ENCODE measurements at places on chromosomes 16 and 17. TPM values are rescaled to one million over a fixed set of nuclear protein-coding genes. Genes with fewer than 3 reads are reported as not detected.
A peak's percentile ranks its signal among the peaks of the same experiment; 100 is the strongest.

DNA sequence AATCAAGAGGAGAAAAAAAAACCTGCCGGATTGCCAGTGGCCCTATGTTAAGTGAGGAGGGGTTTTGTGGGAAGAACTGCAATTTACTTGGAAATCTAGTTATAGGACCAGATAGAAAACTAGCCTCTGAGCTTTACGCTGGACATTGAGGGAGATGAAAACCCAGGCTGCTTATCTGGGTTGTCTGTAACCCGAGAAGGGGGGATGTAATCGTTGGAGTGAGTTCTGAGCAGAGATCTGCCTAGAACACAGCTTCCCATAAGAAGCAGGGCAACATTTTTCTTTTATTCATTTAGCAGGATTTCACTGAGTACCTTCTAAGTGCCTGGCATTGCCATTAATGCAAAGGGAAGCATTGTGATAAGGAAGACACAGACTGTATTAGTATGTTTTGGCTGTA lies 70.6 kb downstream of the KATNIP start:
- H3K27me3 ChIP-seq, result no peaks in the 10 kb centered on the region
- H3K27ac ChIP-seq, result no peak overlapping the region
- H3K36me3 ChIP-seq, result no peaks in the 10 kb centered on the region
- DNase-seq, result no peak

DNA sequence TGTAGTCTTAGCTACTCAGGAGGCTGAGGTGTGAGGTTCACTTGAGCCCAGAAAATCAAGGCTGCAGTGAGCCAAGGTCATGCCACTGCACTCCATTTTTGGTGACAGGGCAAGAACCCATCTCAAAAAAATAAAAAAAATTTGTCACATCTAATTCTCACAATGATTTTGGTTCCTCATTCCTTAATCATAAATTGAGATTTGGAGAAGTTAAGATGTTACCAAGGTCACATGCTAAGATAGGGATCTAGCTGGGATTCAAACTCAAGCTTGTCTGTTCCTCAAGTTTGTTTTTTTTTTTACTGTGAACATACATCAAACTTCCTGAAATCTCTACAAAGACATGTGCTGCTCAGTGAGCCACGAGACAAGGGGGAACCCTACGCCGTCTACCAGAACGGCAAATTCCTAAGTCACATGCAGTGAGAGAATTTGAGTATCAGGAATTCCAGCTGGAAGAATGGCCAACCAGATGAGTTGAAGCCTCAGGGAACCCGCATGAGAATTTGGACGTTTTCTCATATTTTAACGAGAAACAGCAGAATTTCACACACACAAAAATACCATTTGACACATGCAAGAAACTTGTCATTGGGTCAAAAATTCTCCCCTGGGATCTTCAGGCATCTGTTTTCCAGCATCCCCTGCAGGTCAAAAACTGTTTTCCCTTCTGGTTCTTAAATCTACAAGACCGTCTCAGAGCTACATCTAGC lies 414.1 kb upstream of the GOT2 start:
- DNase-seq, result no peak
- H3K27me3 ChIP-seq, result no peaks in the 10 kb centered on the region
- no peak overlapping the region for H3K4me3 ChIP-seq
- no peaks in the 10 kb centered on the region for H3K36me3 ChIP-seq
- peak overlapping the region; percentile 14 for H3K27ac ChIP-seq
- H3K4me1 ChIP-seq, result no peaks in the 10 kb centered on the region

DNA sequence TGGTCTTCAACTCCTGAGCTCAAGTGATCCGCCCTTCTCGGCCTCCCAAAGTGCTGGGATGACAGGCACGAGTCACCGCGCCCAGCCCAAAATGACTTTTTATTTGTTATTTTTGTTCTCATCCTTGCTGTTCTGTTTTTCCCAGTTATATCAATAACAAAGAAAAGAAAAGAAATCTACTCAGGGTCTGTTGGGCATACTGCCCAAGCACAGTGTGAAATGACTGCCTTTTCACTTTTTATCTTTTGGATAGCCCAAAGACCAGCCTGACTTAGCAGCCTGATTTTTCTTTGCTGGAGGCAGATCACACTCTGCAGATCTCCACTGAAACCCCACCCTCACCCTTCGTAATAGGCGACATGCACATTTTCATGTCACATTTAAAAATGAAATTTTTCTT lies 493.2 kb downstream of the MAF start:
- DNase-seq, result no peak
- no peaks in the 10 kb centered on the region for H3K36me3 ChIP-seq

ABCC3 gene
- 31.7 TPM for total RNA-seq

GRCh38 chr17:49393491-49394255 lies 21.0 kb downstream of the PHB1 start:
- no peak overlapping the region for H3K27ac ChIP-seq
- H3K36me3 ChIP-seq, result no peaks in the 10 kb centered on the region
- peaks cover 47% of the 10 kb centered on the region for H3K4me1 ChIP-seq
- no peaks in the 10 kb centered on the region for H3K27me3 ChIP-seq
- no peak for DNase-seq

TVP23B gene
- total RNA-seq, result 35.1 TPM

- H3K27me3 ChIP-seq, result no peaks in the 10 kb centered on the region
- peaks cover 22% of the 10 kb centered on the region for H3K4me1 ChIP-seq
- no peak overlapping the region for H3K27ac ChIP-seq
- no peak for DNase-seq
- H3K4me3 ChIP-seq, result no peak overlapping the region
These were observed 4.3 kb upstream of the CPSF4L start for GRCh38 chr17:73265646-73266640.

- no peaks in the 10 kb centered on the region for H3K27me3 ChIP-seq
- H3K36me3 ChIP-seq, result peaks cover 65% of the 10 kb centered on the region
- H3K4me3 ChIP-seq, result no peak overlapping the region
- H3K27ac ChIP-seq, result no peak overlapping the region
- H3K4me1 ChIP-seq, result peaks cover 39% of the 10 kb centered on the region
These were observed 59.7 kb downstream of the IL21R start for GRCh38 chr16:27461483-27462171.

CCDC47 gene
- 58.4 TPM for total RNA-seq

MT1G gene
- 117 TPM for total RNA-seq

DNA sequence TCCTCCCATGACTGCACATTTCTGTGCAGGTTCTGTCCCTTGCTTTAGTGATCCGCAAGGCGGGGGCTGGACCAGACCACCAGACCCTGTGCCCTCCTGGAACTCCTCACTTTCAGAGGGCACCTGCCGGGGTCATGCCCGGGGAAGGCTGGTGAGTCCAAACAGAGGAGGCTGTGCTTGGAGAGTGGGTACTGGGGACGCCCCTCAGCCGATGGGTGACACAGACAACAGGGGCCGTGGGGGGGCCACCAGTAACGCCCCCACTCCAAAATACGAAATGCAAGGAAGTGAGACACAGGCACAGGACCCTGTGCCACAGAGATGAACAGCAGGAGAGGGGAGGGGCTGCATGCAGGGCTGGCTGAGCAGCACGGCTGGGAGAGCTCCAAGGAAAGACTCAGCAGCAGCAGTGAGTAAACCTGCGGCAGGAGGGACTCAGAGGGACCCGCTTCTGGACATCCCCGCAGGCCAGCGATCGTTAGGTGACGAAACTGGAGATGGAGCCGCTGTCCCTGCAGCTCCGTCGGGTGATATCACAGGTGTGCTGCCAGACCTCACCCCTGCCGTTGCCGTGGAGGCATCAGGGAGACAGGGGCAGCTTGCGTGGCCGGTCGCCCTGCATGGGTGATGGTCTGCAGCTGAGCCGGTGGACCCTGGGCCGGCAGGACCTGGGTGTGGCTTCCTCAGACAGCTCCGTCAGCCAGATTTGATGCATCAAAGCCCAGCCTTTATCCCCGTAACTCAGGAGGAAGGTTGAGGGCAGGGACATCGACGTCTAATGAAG lies 71.2 kb upstream of the GNG13 start:
- H3K27me3 ChIP-seq, result no peaks in the 10 kb centered on the region
- no peak overlapping the region for H3K4me3 ChIP-seq
- H3K4me1 ChIP-seq, result no peaks in the 10 kb centered on the region
- no peak for DNase-seq

- no peaks in the 10 kb centered on the region for H3K27me3 ChIP-seq
- DNase-seq, result no peak
- H3K4me3 ChIP-seq, result no peak overlapping the region
- H3K27ac ChIP-seq, result no peak overlapping the region
These were observed 3.4 kb downstream of the ANKRD40CL start for GRCh38 chr17:50763716-50764475.

WDR81 gene
- total RNA-seq, result 55.4 TPM

- H3K27me3 ChIP-seq, result no peaks in the 10 kb centered on the region
- H3K36me3 ChIP-seq, result peaks cover 81% of the 10 kb centered on the region
- no peak for DNase-seq
- H3K4me1 ChIP-seq, result no peaks in the 10 kb centered on the region
These were observed 8.4 kb upstream of the GHDC start for GRCh38 chr17:42202696-42203095.

- no peaks in the 10 kb centered on the region for H3K36me3 ChIP-seq
- DNase-seq, result no peak
- H3K27me3 ChIP-seq, result peaks cover 15% of the 10 kb centered on the region
These were observed 10.0 kb upstream of the CD300LD start for GRCh38 chr17:74601944-74602572.

DNA sequence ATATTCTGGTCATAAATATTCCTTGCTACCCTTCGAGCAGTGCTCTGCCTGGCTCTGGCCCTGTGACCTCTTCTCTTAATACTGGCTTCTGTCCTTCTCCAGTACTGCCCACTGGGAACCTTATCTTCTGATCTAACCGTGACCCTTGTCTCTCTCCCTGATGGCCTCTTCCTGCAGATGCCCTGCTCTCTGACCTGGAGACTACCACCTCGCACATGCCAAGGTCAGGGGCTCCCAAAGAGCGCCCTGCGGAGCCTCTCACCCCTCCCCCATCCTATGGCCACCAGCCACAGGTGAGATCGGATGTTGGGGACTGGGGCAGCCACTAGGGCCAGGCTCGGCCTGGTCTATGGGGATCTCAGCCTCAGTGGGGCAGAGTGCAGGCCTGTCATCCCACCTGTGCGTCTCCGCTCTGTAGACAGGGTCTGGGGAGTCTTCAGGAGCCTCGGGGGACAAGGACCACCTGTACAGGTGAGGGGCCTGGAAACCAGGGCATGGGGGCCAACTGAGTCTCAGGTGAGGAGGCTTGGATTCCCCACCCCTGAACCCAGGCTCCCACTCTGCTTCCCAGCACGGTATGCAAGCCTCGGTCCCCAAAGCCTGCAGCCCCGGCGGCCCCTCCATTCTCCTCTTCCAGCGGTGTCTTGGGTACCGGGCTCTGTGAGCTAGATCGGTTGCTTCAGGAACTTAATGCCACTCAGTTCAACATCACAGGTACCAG lies 1.5 kb downstream of the TGFB1I1 start:
- no peak overlapping the region for H3K27ac ChIP-seq
- H3K4me1 ChIP-seq, result peaks cover 55% of the 10 kb centered on the region
- peaks cover 41% of the 10 kb centered on the region for H3K36me3 ChIP-seq

MFSD11 gene
- 32.3 TPM for total RNA-seq

C16orf78 gene
- not detected for total RNA-seq

DNA sequence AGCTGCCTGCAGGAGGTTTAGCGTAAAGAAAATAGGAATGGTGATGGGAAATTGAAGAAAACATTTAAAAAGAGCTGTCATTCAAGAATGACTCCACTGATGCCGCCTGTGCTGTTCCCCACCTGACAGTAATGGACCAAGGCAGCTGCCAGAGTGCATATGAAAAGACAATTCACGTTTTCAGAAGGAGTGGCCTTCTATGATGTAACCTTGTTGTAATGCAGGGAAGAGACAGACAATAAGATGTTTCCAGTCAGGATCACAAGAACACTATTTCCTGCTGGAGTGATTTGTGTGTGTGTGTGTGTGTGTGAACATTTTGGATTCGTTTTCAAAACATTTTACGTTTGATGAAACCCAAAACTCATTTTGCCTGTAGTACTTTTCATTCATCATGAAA lies 203.7 kb downstream of the LGALS9B start:
- no peak overlapping the region for H3K4me3 ChIP-seq
- peaks cover 2% of the 10 kb centered on the region for H3K4me1 ChIP-seq
- peaks cover 1% of the 10 kb centered on the region for H3K36me3 ChIP-seq
- no peak for DNase-seq
- no peaks in the 10 kb centered on the region for H3K27me3 ChIP-seq
- H3K27ac ChIP-seq, result no peak overlapping the region

DNA sequence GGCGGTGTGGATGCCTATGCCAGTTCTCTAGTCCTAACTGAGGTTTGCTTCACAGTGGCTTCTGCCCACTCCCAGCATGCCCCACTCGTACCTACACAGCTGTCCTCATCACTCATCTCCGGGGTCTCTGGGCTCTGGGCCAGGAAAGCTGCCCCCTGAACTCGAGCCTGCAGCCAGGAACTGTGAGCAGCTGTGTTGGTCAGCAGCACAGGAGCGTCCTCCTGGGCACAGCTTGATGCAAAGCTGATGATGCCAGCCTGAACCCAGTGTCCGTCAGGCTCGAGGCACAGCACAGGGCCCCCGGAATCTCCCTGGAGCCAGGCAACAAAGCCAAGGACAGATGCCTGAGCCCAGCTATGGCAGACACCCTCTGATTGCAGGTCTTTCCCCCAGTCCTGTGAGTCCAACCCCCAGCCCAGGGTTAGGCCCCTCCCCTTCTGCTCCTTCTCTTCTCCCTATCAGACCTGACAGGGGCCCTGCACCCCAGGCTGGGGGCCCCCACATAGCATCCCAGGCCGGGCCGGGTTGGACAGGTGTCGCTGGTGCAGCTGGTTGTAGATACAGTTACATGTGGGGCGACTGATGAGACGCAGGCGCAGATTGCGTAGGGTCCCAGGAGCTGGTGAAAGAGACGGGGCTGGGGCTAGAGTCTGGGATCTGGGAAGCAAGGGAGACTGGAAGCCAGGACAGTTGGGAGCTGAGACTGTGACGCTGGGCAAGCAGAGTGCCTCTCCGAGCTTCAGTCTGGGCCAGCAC lies 2.7 kb downstream of the PRSS53 start:
- peaks cover 25% of the 10 kb centered on the region for H3K4me1 ChIP-seq
- no peak overlapping the region for H3K27ac ChIP-seq
- H3K4me3 ChIP-seq, result no peak overlapping the region
- H3K27me3 ChIP-seq, result no peaks in the 10 kb centered on the region
- H3K36me3 ChIP-seq, result peaks cover 58% of the 10 kb centered on the region
- peak; percentile 77 for DNase-seq

GRCh38 chr17:64056269-64057005 lies 36.0 kb upstream of the ICAM2 start:
- H3K27me3 ChIP-seq, result no peaks in the 10 kb centered on the region
- no peak for DNase-seq
- no peaks in the 10 kb centered on the region for H3K4me1 ChIP-seq
- no peak overlapping the region for H3K4me3 ChIP-seq

CMTM1 gene
- total RNA-seq, result 1.5 TPM

GRCh38 chr16:7452090-7452489 lies 119.4 kb downstream of the RBFOX1 start:
- no peak overlapping the region for H3K27ac ChIP-seq
- no peak overlapping the region for H3K4me3 ChIP-seq
- H3K27me3 ChIP-seq, result no peaks in the 10 kb centered on the region
- H3K36me3 ChIP-seq, result no peaks in the 10 kb centered on the region

ACSM2B gene
- total RNA-seq, result not detected

All from suprapubic skin (tissue), 4 donors.